ENCODE measurements at places on chromosomes 13 and 19.

DNA sequence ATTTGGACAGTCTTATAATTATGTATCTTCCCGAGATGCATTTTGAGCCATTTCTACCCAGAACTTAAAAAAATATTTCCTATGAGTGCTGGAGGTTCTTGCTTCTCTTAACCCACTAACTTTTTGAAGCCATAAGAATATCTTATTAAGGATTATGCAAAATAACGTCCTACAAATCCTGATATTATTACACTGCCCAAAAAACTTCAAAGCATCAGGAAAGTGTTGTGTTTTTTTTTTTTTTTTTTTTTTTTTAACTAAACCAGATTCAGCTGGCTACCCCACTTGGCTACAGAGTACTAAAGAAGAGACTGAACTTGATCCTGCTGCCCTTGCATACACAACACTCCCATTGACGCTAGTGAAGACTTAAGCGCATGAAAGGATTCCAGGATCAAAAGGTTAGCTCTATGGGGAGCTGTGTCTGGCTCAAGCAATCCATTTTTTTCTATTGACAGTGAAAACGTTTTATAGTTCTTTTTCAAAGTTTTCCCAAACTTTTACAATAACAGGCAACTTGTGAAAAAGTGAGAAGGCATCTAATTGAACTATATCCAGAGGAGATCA is 141.4 kb downstream of the KCNRG start:
- DNase-seq = no peak

GRCh38 chr19:31223740-31224534 is 125.3 kb downstream of the TSHZ3 start:
- DNase-seq = no peak

DNA sequence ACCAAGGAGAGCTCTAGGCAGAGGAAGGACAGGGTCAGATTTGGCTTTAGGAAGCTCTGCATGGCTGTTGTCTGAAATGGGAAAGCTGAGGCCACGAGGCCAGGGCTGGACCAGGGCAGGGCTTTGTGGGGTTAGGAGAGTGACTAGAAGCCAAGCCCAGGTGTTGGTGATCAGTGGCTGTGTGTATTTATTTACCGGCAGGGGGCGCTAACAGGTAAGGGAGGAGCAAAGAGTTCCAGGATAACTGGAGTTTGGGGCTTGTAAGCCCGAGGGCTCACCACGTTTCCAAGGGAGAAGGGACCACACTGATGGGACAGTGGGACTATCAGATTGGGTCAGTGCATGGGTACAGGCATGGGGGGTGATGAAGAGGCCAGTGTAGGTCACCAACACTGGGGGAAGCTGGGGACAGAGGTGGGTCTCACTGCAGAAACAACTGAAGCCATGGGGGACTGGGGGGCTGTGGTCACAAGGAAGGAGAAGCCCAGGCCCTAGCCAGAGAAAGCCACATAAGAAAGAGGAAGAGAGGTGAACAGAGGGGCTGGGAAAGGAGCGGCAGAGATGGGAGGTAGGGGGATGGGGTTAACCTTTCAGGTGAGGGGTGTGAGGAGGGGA is 3.9 kb downstream of the TMEM147 start:
- peak; percentile 67 for DNase-seq

GRCh38 chr13:18951412-18951811 is 230.2 kb downstream of the TUBA3C start:
- DNase-seq = no peak

DNA sequence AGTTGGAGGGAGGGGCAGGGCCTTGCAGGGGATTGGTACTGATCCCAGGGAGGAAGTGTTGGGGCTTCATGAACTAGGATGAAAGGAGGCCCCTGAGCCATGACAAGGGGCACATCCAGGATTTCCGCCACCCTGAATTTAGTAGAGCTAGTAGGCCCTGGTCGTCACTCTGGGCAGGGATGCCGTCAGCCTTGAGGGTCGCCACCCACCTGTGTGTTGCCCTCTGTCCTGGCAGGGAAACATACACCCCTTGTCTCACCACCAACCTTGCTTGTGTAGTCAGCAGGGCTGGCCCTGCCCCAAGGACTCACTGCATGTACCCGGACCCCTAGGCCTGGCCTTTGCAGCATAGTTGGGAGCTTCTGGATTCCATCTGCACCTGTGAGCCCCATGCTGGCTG is 9.4 kb upstream of the QTRT1 start:
- DNase-seq = no peak

DNA sequence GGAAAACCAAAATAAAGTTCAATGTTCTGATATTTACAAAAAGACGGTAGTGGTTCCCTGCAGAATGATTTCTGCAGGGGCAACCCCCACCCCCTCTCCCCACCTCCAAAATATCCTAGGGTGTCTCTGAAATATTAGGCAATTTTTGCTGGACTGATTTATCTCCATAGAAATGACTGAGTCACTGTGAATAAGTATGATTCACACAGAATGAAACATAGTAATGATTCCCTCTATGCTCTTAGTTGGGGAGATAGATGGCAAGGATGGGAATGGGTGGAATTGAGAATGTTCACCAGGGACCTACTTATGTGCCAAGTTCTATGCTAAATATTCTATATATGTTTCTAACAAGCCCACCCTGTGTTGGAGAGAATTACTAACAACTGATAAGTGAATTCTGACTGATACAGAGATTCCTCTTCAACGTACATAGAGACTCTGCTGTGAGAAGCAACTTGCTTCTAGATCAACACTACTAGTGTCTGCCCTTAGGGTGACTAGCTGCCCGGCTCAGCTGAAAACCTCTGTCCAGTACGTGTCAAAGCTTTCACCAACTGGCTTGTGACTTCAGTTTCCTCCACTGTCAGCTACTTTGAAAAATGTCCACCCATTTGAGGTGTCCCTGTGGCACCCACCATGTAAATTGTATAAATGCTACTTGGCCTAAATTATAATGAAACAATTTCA is 38.4 kb upstream of the RAP2A start:
- no peak for DNase-seq

- peak; percentile 4 for DNase-seq
These were observed 13.5 kb downstream of the ZFR2 start for GRCh38 chr19:3855320-3855719.

DNA sequence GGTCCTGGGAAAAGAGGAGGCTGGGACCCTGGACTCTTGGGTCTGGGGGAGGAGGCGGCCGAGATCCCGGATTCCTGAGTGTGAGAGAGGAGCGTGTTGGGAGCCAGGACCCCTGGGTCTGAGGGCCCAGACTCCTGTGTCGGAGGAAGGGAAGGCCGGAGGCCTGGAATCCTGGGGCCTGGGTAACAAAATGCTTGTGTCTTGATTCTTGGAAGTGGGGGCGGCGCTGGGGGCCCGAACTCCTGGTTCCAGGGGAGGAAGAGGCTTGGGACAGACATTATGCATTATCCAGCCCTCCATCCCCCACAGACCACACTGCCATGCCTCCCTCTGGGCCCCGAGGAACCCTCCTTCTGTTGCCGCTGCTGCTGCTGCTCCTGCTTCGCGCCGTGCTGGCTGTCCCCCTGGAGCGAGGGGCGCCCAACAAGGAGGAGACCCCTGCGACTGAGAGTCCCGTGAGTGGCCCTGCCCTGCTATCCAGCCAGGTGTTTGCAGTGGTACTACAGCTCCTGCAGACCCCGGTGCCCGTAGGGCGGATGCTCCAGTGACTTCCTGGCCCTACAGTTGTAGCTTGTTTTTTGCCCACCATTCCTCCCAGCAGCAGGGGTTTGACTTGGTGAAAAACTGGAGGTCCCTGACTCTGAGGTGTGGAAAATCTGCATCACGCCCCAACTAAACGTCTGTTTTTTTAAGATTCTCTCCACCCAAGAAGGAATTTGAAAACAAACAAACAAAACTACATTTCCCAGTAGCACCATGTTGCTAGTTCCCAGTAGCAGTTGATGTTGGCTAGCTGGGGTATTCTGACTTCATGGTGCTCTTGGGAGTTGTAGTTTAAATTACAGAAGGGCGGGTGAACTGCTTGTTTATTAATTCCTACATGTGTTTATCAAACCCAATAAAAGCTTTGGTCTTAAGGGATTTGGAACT is 630 bp downstream of the NUCB1 start:
- peak; percentile 45 for DNase-seq

- peak; percentile 92 for DNase-seq
These were observed 15.0 kb upstream of the PGLS start for GRCh38 chr19:17496337-17496997.

DNA sequence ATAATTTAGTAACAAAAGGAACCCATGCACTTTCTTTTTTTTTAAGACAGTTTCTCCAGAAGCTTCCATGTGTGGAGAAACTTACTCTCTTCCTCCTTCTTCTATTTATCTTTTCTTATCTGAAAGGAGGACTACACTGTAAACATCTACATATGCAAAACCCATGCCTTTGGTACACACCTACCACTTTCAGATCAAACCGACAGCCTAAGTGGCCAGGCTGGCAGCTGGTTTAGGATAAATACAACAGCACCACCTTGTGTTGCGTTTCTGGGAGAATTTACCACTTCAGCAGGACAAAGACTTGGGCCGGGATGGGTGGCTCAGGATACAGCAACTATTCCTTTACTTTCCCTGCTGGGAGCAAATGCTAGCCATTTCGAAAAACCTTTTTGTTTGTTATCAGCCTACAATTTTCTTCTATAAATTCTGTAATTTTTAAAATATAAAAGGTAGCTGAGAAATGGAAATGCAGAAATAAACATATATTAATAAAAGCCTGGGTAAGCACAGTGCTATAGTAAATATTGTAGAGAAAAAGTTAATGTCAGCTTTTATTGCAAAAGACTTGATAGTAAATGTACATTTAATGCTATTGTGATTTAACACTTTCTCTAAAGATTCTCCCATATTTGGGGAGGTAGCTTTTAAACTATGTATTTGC is 94.0 kb upstream of the RFC3 start:
- peak; percentile 79 for DNase-seq

DNA sequence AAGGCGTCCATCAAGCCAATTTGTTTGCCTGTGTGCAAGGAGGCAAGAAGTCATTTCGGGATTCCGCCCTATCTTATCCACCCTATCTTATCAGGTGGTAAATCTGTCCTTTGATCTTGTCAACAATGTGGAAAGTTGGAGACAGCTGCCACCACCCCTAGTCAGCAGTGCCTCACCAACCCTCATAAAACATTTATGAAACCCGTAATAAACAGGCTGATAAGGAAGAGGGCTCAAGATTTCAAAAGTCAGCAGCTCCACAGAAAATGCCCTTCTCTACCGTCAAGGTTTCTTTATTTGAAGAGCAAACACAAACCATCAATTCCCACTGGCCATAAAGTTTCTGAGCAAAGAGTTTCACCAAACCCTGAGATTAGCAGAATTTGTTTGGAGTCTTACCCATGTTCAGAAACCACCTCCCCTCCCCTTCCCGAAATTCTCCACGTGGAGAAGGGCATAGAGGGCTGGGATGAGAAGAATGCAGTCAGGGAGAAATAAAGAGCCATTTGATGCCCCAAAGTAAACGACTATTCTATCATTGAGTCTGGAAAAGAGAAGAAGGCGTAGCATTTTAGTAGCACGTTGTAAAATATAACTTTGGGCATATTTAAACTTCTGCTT is 196.0 kb upstream of the GPR12 start:
- DNase-seq = no peak

- DNase-seq = peak; percentile 54
These were observed 38.0 kb upstream of the ZNF573 start for GRCh38 chr19:37817180-37817981.

DNA sequence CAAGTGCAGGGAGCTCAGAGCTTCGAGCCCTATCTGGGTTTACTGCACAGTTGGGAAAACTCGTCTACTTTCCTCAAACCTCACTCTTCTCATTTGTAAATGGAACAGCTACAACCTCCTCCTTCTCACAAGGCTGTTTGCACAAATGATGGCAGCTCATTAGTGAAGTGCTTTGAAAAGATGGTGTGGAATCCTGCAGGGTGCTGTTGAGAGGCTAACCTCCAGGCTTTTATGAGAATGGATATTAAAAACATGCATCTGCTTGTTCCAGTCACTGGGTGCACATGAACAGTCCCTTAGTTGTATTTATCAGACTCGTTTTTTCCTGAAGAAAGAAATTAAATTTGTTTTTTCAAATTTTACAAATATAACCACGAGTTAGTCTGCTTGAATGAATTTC is 36.6 kb downstream of the PCDH8 start:
- DNase-seq = no peak

DNA sequence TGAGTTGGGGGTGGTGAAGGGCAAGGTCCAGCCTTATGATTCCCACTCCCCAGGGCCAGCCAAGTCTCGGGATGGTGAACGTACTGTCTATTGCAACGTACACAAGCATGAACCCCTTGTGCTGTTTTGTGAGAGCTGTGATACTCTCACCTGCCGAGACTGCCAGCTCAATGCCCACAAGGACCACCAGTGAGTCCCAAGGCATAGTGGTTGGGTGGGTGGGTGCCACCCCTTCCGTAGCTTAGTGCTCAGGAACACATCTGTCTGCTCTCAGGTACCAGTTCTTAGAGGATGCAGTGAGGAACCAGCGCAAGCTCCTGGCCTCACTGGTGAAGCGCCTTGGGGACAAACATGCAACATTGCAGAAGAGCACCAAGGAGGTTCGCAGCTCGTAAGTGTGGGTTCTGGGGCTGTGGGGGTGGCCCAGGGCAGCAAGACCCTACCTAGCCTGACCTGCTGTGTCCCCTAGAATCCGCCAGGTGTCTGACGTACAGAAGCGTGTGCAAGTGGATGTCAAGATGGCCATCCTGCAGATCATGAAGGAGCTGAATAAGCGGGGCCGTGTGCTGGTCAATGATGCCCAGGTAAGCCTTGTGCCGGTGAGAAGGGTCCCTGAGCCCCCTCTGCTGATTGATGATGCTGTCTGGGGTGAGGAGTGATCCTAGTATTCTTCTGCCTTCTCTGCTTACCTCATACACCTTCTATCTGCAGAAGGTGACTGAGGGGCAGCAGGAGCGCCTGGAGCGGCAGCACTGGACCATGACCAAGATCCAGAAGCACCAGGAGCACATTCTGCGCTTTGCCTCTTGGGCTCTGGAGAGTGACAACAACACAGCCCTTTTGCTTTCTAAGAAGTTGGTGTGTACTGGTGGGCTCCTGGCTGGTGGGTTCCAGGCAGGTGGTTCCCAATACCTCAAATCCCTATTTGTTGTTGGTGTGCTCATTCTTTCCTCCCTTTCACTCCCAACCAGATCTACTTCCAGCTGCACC is 3.8 kb downstream of the TRIM28 start:
- DNase-seq = no peak

GRCh38 chr19:54461613-54462012 is 2.0 kb downstream of the LENG9 start:
- no peak for DNase-seq
